Endothelial cell of umbilical vein (primary cell): ENCODE measurements at places on chromosomes 1 and 21. TPM values are rescaled to one million over a fixed set of nuclear protein-coding genes. Genes with fewer than 3 reads are reported as not detected.

DNA sequence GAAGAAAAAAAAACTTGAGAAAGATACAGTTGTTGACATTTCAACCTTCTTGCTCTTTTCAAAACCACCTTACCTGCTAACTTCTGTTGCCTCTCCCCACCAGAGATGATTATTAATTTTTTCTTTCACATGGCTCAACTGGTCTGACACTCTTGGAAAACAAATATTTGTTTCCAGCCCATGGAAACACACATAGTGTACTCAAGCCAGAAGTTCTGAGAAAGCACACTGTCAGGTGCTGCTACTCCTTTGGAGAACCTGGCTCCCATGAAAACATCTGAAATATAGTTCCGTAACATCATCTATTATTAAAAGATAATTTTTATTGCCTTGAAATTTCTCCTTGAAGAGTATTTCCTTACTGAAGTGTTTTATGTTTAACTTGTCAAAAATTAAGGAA is 145.0 kb upstream of the C1orf105 start:
- no peak overlapping the region for H3K4me3 ChIP-seq
- no peaks in the 10 kb centered on the region for H3K27me3 ChIP-seq
- no peaks in the 10 kb centered on the region for H3K36me3 ChIP-seq

DNA sequence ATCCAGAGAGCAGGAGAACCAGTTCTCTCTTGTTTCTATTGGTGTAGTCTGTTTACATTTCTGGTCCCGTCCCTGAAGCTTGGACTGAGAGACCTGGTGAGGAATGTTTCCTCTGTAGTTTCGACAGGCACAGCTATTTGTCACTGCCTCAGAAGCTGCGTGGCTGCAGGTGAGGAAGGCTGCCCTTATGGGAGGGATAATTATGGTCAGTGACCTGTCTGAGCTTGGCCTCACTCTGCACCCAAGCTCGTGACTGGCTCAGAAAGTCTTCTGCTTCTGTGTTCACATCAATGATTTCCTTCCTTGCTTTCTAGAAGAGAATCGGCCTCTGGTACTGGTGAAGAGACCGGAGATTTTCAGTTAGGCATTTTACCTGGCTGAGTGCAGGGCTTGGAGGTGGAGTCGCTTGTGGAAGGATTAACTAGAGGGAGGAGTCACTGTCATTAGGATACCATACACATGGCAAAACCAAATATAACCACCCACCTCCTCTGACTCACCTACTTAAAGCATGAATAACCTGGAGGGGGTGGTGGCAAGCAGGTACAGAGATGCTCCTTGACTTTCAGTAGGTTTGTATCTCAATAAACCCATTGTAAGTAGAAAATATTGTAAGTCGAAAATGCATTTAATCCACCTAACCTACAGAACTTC is 19.9 kb upstream of the WDR26 start:
- H3K27me3 ChIP-seq = no peaks in the 10 kb centered on the region
- no peaks in the 10 kb centered on the region for H3K36me3 ChIP-seq
- H3K4me3 ChIP-seq = no peak overlapping the region
- no peak for DNase-seq
- H3K4me1 ChIP-seq = peaks cover 21% of the 10 kb centered on the region
- no peak overlapping the region for H3K27ac ChIP-seq

DNA sequence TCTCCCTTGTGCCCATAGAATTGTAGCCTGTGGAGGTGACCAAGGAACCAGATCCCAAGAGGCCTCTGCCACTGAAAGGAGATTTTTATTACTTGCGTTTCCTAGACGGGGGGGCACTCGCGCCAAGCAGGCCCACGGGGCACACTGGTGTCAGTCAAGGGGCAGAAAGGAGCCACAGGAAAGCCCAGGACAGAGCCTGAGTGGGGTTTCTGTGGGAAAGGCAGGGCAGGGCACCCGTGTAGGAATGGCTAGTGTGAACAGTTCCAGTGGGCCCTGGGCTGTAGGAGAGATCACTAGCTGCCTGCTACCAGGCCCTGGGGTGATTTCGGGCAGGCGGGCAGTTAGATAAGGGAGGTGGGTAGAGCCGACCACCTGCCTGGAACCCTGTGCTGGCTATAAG is 70.8 kb downstream of the ADARB1 start:
- H3K27me3 ChIP-seq = no peaks in the 10 kb centered on the region
- DNase-seq = no peak
- H3K4me1 ChIP-seq = no peaks in the 10 kb centered on the region
- H3K27ac ChIP-seq = no peak overlapping the region
- no peak overlapping the region for H3K4me3 ChIP-seq

DNA sequence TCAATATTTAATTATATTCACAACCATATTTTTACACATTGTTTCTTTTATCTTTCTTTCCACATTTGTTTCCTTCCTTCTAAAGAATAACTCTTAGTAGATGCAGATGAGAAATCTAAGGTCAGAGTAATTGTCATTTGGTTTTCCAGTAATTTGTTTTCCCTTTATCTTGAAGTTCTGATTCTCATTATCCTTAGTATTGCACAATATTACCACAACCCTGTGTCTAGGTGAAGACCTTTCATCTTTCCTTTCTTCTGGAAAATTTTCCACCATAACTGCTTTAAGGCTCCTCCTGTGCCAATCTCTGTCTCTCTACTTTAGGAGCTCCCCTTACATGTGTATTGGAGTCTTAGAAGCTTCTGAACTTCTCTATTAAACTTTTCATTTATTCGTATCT is 209.0 kb downstream of the DPYD start:
- H3K4me3 ChIP-seq = no peak overlapping the region
- no peaks in the 10 kb centered on the region for H3K36me3 ChIP-seq
- no peak for DNase-seq
- H3K4me1 ChIP-seq = peaks cover 4% of the 10 kb centered on the region
- H3K27ac ChIP-seq = no peak overlapping the region

DNA sequence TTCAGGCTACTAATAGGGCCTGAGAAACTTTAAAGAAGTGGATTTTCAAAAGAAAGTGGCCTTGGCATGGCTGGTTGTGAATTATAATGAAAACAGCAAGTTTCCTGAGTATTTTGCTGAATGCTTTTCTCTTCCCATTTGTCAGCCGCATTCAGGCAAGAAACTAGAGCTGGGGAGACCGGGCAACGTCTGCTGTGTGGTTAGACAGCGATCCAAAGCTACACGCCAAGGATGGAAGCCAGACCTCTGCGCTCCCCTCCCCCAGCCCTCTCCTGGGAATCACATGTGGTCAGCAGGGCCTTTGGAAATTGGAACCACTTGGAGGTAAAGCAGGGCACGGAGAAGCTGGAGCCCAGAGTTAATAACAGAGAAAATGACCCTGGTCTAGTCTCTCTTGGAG is 114.1 kb upstream of the CD34 start:
- DNase-seq = no peak
- H3K4me3 ChIP-seq = no peak overlapping the region
- H3K4me1 ChIP-seq = peaks cover 11% of the 10 kb centered on the region
- peaks cover 32% of the 10 kb centered on the region for H3K36me3 ChIP-seq
- H3K27me3 ChIP-seq = no peaks in the 10 kb centered on the region
- H3K27ac ChIP-seq = no peak overlapping the region

Gene LBR
- 107 and 119 TPM in 2 replicates for total RNA-seq

Gene PAX7
- total RNA-seq = not detected in 2 replicates
